Mammary epithelial cell (primary cell): ENCODE measurements at places on chromosomes 7 and 10. TPM values are rescaled to one million over a fixed set of nuclear protein-coding genes. Genes with fewer than 3 reads are reported as not detected.

RGS10 gene
- total RNA-seq: 16.8 TPM

ZNF365 gene
- total RNA-seq: 5.9 and 10.1 TPM in 2 replicates

KCP gene
- 0.50 TPM for total RNA-seq

SLC16A9 gene
- total RNA-seq: under 0.01 TPM

IGFBP3 gene
- total RNA-seq: 8.0 TPM

GRCh38 chr7:104903044-104903443 lies 111.0 kb upstream of the KMT2E start:
- no peak for DNase-seq

APBB1IP gene
- not detected in 2 replicates for total RNA-seq

GRCh38 chr10:123007558-123008354 lies 839 bp downstream of the IKZF5 start:
- peak; percentile 69 for DNase-seq

- DNase-seq: no peak
These were observed 18.1 kb upstream of the CNNM2 start for GRCh38 chr10:102900006-102900405.

DNA sequence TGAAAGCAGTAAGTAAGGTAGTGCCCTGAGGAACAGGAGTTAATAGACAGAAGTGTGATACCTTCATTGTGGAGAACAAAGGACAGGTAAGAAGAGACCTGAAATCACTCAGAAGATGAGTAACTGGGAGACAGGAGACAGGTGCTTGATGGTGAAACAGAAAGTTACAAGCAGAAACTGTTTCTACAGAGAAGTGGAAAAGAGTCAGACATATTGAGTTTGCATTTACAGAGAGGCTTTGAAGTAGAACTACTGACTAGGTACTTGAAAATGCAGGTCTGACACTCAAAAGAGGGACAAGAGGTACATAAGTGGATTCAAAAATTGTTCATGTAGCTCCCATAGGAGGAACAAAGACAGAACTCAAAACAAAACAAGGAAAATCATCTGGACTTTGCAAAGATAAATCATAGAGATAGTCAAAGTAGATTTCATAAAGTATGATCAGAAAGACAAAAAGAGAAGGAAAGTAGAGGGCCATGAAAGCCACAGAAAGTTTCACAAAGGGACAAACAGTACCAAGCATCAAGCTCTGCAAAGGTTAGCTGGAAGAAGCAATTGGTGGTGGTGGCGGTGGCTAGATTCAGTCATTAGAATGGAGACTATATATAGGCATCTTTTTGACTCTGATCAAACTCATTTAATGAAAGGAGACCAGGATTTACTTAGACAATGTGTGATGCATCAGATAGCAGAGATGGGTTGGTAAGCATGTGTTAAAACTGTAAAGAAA lies 198.4 kb downstream of the PCLO start:
- DNase-seq: no peak

GRCh38 chr7:29972315-29972669 lies 17.3 kb downstream of the SCRN1 start:
- no peak for DNase-seq

LOXL4 gene
- 26.5 TPM for total RNA-seq

- no peak for DNase-seq
These were observed 87.4 kb downstream of the CHST15 start for GRCh38 chr10:124005991-124006392.
